GF-D8 (cell line): ENCODE measurements at places on chromosomes 3 and 15.

DNA sequence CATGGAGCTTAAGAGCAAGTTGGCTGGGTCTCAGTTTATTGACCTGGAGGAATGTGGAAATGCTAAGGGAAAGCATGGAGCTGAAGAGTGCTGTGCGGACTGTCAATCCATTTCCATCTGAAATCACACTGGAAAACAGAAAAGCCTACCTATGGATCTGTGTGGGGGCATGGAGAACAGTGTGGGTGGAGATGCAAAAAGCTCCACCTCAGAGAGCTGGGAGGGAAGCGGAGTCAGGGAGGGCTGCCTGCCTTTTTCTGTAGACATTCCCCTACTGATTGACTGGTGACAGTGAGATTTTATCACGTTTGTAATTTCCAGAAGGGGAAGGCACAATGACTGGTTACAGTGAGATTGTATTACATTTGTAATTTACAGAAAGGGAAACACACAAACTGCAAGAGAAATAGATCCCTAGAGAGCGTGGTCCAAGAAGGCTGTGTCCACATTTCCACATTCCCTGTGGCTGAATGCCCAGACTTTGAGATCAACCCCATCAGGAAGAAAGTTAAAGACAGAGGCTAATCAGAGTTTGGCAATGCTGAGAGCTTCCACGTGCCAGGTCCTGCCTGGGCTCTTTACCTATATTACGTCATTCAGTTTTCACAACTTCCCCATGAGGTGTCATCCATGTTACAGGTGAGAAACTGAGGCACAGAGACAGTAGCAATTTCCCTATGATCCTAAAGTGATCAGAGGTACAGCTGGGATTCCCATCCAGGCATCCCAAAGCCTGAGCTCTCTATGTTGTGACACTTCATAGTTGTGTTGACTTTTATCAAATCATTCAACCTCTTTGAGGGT, 67.7 kb upstream of the NSMCE3 start:
- no peak for DNase-seq

GRCh38 chr3:38270606-38271005, 5.0 kb downstream of the SLC22A13 start:
- no peak for DNase-seq

DNA sequence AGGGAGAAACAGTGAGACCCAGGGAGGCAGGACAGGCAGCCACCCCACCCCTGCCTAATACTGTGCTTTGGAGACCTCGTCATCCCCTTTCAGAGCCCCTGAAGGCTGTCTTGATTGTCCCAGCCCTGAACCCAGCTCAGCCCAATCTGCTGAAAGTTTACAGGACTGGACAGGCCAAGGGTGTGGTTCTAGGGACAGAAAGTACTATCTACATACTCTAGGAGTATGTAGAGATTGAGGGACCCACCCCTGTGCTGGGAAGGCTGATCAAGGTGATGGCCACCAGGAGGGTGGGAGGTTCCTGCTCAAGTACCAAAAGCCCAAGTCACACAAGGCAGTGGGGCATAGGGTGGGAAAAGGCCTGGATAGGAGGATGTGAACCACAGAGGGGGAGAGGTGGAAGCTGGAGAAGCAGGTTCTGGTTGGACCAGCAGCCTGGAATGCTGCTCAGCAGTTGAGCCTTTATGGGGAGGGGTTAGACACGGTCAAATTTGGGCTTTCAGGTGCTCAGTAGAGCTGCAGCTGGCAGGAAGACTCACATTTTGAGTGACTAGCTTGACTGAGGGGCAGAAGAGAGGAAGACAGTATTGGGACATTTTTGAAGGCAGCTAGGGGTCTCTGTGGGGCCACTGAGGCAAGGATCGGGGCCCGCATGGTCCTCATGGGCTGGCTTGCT, 6.7 kb downstream of the NBEAL2 start:
- no peak for DNase-seq

- DNase-seq: no peak
Measured at GRCh38 chr15:69410248-69410874, 3.8 kb upstream of the KIF23 start.

DNA sequence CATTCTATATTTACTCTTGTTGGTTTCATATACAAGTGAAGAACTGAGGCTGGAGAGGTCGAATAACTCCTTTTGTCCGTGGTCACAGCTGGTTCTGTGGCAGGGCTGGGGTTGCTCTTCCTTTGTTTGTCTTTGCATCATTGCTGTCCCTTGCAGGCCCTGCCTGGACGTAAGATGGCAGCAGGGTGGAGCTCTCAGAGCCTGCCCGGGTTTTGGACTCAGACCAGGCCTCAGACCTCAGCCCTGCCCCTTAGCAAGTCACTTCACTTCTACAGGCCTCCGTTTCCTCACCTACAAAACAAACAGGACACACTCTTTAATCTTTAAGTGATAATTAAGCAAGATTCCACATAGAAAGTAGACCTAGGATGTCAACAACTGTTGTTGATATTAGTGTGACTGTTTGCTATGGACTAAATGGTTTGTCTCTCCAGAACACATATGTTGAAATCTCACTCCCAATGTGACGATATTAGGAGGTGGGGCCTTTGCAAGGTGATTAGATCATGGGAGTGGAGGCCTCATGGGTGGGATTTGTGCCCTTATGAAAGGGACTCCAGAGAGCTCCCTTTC, 65.6 kb upstream of the PLXNA1 start:
- DNase-seq: no peak
